NCI-H1436 treated with DMSO at 0.1 percent for 48 hours (cell line): ENCODE measurements at places on chromosomes 1 and 21.
A peak's percentile ranks its signal among the peaks of the same experiment; 100 is the strongest.

- no peak for DNase-seq
These were observed 1.5 kb upstream of the MCOLN3 start for GRCh38 chr1:85049735-85050166.

- DNase-seq, result no peak
These were observed 57.2 kb downstream of the CENPF start for GRCh38 chr1:214660190-214660589.

DNA sequence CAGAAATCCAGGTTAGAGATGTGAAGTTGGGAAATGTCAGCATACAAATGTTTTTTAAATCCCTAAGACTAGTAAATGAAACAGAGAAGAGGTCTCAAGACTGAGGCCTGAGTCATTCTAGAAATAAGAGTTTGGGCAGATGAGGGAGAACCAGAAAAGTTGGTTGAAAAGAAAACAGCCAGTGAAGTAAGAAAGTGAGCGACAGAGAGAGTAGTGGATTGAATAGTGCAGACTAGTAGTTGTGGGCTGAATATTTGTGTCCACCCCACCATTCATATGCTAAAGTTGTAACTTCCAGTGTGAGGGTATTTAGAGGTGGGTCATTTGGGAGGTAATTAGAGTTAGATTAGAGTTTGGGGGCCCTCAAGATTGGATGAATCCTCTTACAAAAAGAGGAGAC, 889.2 kb downstream of the TTLL7 start:
- DNase-seq, result no peak

GRCh38 chr1:74468982-74469603, 43.3 kb downstream of the LRRC53 start:
- DNase-seq, result peak; percentile 13

DNA sequence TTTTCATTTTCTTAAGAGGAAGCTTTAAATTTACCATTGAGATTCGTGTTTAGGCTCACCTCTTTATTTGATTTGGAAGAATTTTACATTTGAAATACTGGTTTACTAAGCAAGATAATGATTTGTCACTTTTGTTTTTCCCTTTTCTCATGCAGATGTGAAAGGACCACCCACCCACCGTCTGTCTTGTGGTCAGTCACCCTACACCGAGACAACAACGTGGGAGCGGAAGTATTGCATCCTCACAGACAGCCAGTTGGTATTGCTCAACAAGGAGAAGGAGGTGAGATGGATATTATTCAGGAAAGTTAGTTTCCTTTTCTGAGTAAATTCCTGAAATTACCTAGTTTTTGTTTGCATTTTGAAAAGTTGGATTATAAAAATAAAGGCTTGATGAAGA, 189.5 kb downstream of the RASAL2 start:
- DNase-seq, result no peak

GRCh38 chr1:192162376-192162775, 4.1 kb downstream of the RGS18 start:
- DNase-seq, result no peak

- DNase-seq, result no peak
These were observed 17.4 kb downstream of the ACTRT2 start for GRCh38 chr1:3038571-3039181.

GRCh38 chr21:36696390-36697059, 2.4 kb upstream of the SIM2 start:
- DNase-seq, result no peak
